A673 (cell line): ENCODE measurements at places on chromosomes 7 and 10. TPM values are rescaled to one million over a fixed set of nuclear protein-coding genes. Genes with fewer than 3 reads are reported as not detected.

DNA sequence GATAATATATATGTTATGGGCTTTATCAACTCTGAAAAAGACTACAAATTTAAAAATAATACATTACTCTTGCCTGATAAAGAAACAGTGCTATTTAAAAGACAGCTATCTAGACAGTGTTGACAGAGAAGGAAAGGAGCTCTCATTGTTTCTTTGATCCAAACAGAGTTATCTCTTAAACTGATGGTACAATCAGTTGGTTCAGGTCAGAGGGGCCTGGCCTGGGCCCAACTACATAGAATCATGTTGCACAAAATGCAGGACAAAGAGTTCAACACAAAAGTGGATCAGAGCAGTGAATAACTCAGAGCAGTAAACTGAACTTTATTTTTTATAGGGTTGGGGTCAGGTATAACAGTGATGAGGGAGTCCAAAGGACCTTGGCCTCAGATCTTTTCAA, 33.8 kb upstream of the SEMA3D start:
- H3K27me3 ChIP-seq = no peaks in the 10 kb centered on the region
- DNase-seq = no peak
- H3K27ac ChIP-seq = no peak overlapping the region
- no peak overlapping the region for H3K4me3 ChIP-seq

GRCh38 chr10:62258926-62259325, 9.7 kb downstream of the RTKN2 start:
- H3K4me1 ChIP-seq = peaks cover 4% of the 10 kb centered on the region
- no peak overlapping the region for H3K4me3 ChIP-seq
- no peak overlapping the region for H3K27ac ChIP-seq
- no peak for DNase-seq

DNA sequence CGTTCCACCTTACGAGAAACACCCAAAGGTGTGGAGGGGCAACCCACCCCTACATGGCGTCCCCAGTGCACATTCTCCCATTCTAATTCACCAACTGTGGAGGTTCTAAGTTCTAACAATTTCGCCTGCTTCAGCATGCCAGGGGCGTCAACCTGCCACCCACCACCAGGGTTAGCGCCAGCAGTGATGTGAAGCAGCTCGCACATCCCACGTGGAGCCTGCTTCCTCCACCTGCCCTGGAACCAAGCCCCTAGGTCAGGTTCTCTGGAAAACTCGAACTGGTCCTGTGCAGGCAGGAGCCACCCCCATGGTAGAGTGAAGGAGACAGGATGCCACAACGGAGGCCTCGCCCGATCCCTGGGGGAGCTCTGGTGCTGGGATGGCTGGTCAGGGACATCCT, 33.3 kb upstream of the FXYD4 start:
- DNase-seq = no peak
- no peak overlapping the region for H3K27ac ChIP-seq
- H3K4me3 ChIP-seq = no peak overlapping the region
- no peaks in the 10 kb centered on the region for H3K4me1 ChIP-seq
- H3K27me3 ChIP-seq = no peaks in the 10 kb centered on the region
- no peaks in the 10 kb centered on the region for H3K36me3 ChIP-seq

- H3K4me1 ChIP-seq = peaks cover 1% of the 10 kb centered on the region
- no peaks in the 10 kb centered on the region for H3K27me3 ChIP-seq
- DNase-seq = no peak
Observed at GRCh38 chr7:117041007-117041406, 87.7 kb downstream of the ST7 start.

- H3K27me3 ChIP-seq = no peaks in the 10 kb centered on the region
- peak; percentile 7 for DNase-seq
- H3K4me3 ChIP-seq = no peak overlapping the region
Observed at GRCh38 chr7:150722431-150722931, 6.1 kb downstream of the GIMAP1 start.

DNA sequence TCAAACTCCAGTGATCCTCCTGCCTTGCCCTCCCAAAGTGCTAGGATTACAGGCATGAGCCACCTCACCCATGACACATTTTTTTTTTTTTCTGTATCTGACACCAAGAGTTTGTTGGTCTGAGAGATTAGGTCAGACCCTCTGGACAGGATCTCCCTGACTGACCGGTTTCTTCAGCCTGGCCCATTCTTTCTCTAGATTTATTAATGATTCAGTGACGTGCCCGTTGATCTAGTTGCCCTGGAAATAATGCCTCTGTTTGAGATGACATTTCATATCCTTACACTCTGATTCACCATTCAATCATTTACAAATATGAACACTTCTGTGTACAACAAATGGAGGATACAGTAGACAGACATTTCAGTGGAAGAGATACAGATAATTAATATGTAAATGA, 1.4 kb upstream of the ZNF212 start:
- DNase-seq = no peak
- no peak overlapping the region for H3K4me3 ChIP-seq
- no peaks in the 10 kb centered on the region for H3K27me3 ChIP-seq
- H3K4me1 ChIP-seq = no peaks in the 10 kb centered on the region

DNA sequence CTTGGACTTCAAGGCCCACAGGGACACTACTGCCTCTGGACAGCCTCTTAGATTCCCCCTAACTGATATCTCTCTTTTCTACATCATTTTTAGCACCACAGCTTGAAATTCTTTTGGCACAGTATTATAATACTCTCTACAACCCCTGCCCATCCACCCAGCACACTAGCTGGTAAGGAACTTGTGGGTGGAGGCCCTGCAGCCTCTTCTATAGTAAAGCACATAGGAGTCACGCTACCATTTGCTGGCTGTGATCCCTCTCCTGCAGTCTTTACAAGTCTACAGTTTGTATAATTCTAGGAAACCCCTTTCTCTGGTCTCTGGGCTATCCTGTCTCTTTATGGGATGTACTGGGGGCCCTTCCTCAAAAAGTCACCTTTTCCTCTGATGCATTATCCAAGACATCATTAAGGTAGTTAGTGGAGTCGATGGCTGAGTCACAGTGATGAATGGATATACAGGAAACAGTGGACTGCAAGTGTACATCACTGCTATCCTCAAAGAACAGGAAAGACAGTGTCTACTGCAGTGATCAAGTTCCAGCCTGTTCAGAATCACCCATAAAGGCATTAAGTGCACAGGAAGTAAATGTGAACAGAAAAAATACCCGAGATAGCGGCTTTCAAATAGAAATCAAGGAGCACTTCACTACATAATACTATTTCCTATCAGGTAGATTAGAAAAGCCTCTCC, 54.4 kb downstream of the STK17A start:
- H3K27me3 ChIP-seq = no peaks in the 10 kb centered on the region

DNA sequence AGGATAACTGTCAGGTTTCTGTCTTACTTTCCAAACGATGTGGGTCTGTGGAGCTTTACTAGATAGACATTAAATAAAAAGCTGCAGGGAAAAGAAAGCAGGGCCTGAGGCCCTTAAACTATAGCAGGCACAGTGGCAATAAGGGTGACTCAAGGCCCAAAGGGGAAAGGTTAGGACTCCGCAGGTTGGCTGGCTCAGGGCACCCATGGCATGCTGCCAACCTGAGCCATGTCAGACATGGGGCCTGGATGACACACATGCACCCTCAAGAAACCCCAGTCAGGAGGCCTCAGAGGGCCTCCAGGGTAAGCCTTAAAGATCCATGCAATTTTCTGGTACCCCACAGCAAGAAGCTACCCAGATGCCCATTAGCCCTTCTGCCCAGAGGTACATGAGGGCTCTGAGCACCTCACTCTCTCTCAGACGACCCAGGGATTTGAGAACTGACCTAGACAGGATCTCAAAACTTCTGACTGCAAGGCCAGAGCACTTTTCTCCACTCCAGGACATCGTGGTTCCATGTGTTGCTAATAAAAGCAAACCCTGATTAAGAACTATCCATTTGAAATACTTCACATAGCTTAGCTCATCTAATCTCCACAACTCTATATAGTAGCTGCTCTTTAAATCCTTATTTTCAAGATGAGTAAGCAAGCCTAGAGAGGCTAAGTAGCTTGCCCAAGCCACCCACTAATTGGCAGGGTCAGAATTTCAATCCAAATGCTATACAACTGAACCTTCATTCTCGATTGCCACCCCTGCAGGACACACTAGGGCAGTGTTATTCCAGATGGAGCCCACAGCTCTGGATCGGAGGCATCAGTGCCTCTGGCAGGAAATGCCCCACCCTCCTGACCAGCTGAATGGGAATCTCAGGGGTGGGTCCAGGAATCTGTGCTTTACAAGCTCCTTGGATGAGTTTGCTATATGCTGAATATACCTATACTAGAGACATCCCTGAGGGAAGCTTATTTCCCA, 132.5 kb upstream of the EFCAB10 start:
- no peaks in the 10 kb centered on the region for H3K27me3 ChIP-seq
- no peak overlapping the region for H3K27ac ChIP-seq
- no peak overlapping the region for H3K4me3 ChIP-seq
- no peaks in the 10 kb centered on the region for H3K4me1 ChIP-seq
- DNase-seq = no peak

- no peak overlapping the region for H3K4me3 ChIP-seq
- no peak overlapping the region for H3K27ac ChIP-seq
- DNase-seq = no peak
- no peaks in the 10 kb centered on the region for H3K36me3 ChIP-seq
- H3K27me3 ChIP-seq = peaks cover 10% of the 10 kb centered on the region
Observed at GRCh38 chr7:127629268-127629854, 11.4 kb upstream of the PAX4 start.

- H3K4me1 ChIP-seq = no peaks in the 10 kb centered on the region
- H3K36me3 ChIP-seq = no peaks in the 10 kb centered on the region
- H3K27ac ChIP-seq = no peak overlapping the region
- no peaks in the 10 kb centered on the region for H3K27me3 ChIP-seq
- H3K4me3 ChIP-seq = no peak overlapping the region
Observed at GRCh38 chr7:113176836-113177235, 58.5 kb upstream of the SMIM30 start.

The ZSWIM8 gene
- total RNA-seq = 71.3 and 81.1 TPM in 2 replicates

The CNTNAP2 gene
- total RNA-seq = 47.8 and 60.0 TPM in 2 replicates

The FRG2B gene
- 0.85 TPM in 1 of 2 replicates, not detected in the other for total RNA-seq

The PLEKHS1 gene
- 0.09 TPM in 1 of 2 replicates, not detected in the other for total RNA-seq

The KIF11 gene
- 91.4 and 92.0 TPM in 2 replicates for total RNA-seq
